ENCODE measurements at places on chromosomes 2 and 18.
A peak's percentile ranks its signal among the peaks of the same experiment; 100 is the strongest.

DNA sequence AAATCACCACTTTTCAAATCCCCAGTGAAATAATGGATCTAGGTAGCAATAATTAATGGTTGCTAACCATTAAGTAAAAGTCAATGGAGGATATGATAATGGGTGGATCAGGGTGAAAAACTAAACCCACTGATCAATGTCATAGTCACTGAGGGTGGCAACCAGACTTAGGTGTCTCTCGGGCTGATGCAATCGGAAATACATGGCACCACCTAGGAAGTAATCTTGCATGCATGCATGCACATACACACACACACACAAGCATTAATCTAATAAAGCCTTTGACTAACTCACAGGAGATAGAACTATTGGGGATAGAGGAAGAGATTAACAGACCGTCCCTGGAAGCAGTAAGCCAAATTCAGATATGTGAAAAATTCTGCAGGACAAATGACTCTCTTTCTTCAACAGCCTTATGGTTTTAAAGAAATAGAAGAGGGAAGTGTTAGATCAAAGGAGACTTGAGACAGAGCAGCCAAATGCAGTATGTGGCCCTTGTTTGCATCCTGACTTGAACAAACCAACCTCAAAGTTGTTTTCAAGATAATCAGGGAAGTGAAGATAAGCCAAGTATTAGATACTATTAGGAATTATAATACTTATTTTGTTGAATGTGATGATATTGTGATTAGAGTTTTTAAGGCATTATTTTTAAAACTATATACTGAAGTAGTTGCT lies 186.0 kb upstream of the RMP24 start:
- no peak for DNase-seq

DNA sequence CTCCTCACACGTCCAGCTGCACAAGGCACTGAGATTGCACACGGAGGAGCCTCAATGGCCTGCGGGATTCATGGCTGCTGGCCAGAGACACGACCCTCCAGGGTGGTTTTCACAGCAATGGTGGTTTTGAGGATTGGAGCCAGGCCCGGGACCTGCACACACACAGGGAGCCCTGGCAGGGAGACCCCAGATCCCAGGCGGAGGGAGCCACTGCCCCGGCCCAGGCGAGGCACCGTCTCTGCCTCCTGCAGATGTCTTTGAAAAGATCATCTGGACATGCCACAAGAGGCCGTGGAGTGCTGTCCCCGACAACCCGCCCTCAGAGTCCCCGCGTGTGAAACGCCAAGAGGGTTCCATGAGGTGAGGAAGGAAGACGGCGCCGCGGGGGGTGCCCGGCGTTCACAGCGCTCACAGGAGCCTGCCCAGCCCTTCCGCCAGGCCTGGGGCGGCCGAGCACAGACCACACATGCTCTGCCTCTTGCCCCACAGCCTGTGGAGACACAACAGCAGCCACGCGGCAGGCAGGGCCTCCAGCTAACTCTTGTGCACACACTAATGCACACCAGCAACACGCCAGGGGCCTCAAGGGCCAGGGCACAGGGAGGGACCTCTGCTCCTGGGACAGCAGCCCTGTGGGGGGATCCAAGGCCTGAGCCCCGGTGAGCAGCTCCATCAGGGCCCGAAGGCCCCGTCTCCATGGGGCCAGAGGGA lies 72.8 kb upstream of the CTDP1 start:
- DNase-seq, result no peak

DNA sequence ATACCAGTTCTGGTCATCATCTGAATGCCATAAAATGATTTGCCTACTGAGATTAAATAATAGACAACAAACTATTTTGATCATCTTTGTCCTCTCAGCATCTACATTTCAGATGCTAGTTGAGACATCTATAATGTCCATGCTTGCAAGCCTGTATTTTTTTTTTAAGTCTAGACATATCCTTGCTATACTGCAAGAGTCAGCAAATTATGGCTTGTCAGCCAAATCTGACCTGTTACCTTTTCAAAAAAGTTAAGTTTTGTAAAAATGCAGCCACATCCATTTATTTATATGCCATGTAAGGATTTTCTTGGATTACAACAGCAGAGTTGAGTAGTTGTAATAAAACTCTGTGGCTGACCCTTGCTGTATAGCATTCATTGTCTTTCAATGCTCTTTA lies 1355.7 kb upstream of the FAM98A start:
- no peak for DNase-seq

- no peak for DNase-seq
Observed at GRCh38 chr2:188734691-188735090, 239.5 kb upstream of the COL3A1 start.

- peak; percentile 69 for DNase-seq
Observed at GRCh38 chr2:119809339-119810048, 49.8 kb downstream of the PTPN4 start.

DNA sequence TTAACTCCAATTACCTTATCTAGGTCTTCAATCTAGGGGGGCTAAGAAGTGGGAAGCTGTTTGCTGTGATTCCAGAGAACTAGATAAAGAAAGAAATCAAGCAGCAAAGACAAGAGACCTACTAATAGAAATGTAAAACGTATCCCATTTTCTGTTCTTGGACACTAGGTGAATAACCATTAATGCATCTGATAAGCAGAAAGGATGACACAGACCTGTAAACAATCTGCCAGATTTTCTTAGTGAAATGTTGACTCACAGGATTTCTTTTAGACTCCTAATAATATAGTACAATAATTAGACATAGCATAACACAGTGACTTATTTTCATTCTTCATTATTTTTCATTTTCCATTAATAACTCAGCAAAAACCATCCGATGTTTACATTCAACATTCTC lies 1.3 kb downstream of the WDR35 start:
- no peak for DNase-seq

- no peak for DNase-seq
Observed at GRCh38 chr2:67524777-67525176, 127.6 kb downstream of the ETAA1 start.

DNA sequence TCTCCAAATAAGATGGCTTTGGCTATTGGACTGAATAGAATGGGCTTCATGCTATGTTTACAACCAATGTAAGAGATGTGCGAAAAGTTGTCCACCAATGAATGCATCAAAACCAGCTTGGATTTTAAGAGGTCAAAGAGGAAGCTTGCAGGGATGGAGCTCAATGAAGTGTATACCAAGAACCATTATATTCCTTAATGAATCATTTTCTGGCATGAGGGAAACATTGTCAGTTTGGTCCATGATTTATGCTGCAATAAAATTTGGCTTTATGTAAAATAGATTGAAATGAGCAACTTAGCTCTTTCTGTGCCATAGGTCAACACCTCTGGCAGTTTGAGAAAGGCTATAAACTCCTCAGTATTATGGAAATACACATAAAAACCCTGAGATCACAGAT lies 107.3 kb downstream of the SH3BP4 start:
- no peak for DNase-seq

DNA sequence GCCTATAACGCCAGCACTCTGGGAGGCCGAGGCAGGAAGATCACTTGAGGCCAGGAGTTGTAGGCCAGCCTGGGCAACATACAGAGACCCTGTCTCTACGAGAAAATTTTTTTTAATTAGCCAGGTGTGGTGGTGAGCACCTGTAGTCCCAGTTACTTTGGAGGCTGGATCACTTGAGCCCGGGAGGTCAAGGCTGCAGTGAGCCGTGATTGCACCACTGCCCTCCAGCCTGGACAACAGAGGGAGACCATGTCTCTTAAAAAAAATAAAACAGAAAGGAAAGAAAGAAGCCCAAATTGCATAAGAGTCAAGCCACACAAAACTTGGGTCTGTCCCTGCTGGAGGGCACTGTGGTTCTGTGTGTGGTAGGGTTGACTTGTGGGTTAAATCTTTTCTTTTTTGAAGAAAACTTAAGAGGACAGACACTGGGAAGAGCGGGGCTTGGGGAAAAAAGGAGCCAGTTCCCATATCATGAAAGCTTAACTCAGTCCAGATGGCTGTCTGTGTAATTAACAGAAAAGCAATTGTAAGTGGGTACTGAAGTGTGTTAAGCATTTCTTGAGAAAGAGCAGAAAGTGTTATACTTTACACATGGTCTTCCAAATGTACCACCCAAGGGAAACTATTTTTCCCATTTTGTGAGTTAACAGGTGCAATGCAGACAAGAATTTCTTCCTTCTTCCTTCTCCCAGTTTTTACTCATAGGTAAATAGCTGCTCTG lies 115.1 kb downstream of the ALPK2 start:
- no peak for DNase-seq

- DNase-seq, result no peak
Observed at GRCh38 chr2:62215306-62216064, 19.6 kb downstream of the B3GNT2 start.

- DNase-seq, result no peak
Observed at GRCh38 chr2:239157771-239158170, 243.0 kb downstream of the HDAC4 start.

GRCh38 chr2:179556425-179556824 lies 291.8 kb upstream of the SESTD1 start:
- no peak for DNase-seq

GRCh38 chr2:105510761-105511528 lies 112.1 kb upstream of the FHL2 start:
- DNase-seq, result peak; percentile 38

GRCh38 chr2:145524303-145524702 lies 1004.4 kb upstream of the ZEB2 start:
- no peak for DNase-seq

- no peak for DNase-seq
Observed at GRCh38 chr2:216006164-216006663, 7.1 kb downstream of the MREG start.

DNA sequence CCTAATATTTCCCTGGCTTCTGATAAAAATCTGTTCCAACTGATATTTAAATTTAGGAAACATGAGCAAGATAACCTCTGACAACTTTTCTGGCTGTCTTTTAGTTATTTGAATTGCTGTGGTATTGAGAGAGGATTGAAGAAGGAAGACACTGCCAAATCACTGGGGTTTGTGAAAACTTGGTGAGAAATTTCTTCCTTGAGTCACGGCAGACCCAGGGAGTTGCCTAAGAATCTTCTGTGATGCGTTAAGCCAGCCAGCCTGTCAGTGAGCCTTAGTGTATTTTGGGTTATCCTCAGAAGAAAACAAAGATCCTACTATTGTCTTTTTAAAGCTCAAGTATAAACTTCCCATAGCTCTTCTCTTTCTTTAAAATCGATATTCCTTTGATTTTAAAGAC lies 17.5 kb upstream of the DOK6 start:
- DNase-seq, result peak; percentile 58

- DNase-seq, result no peak
Observed at GRCh38 chr18:50117863-50118262, 77.1 kb downstream of the MYO5B start.

GRCh38 chr2:73640511-73640911 lies 1.7 kb downstream of the NAT8 start:
- DNase-seq, result no peak

DNA sequence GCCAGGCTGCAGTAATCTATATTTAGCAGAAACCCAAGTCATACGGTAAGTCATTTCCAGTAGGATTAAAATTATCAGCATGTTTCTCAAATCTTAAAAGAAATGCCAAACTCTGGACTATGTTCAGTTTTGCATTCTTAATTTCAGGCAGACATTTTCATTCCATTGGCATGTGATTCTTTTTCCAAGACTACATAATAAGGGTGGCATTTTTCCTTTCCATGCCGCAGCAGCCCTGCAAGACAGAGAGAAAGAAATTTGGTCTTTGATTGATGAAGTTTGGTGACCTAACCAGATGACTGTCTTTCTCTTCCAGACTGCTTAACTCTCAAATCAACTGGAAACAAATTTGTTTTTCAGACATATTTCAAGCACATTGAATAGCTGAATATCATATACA lies 118.1 kb downstream of the FHOD3 start:
- DNase-seq, result peak; percentile 48

GRCh38 chr18:45621061-45621511 lies 5.8 kb downstream of the SLC14A2 start:
- peak; percentile 71 for DNase-seq

DNA sequence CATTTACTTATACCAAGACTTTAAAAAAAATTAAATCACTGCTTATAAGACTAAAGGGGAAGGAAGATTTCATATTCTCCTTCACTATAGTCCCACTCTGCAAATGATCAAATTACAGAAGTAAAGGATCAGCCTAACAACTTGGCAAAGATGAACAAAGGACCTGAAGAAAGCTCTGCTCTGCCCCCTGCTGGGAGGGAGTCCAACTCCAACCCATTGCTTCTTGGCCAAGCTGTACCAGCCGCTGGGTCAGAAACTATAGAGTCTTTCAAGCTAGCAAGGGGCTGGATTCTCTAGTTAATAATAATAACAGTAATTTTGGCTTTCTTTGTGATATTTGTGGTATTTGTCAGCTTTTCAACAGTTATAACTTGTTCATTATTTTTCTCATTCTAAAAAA lies 927.0 kb upstream of the CRIM1 start:
- DNase-seq, result no peak

DNA sequence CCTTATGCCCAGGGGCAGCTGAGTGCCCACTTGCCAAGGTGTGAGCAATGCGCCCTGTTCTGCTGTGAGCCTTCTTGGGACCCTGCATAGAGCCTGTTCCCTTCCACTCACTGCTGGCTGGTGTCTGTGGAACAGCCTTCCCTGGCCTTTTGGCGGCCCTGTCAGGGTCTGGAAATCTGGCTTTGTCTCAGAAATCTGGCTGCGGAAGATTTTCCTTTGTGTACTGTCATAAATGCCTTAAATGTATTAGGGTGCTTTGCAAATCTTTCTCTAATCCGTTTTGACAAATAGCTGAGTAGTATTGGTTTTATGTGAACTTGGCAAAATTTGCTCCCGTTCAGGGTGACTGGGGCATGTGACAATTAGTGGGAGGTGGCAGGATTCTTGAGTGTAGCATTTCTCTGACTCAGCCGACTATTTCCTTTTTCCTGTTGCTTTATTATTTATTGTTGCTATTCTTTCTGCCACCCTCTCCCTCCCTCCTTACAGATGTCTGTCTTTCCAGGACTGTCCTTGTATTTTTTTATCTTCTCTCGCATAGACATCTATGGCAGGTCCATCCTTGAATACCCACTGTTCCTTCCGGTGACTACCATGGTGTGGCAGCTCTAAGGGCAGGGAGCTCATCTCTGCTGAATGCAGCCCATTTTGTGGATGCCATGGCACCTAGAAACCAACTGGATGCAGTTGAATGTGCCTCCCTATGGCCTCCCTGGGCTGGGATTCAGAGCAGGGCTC lies 41.8 kb downstream of the LDLRAD4 start:
- peak; percentile 41 for DNase-seq

- DNase-seq, result no peak
Observed at GRCh38 chr18:79186649-79187048, 117.5 kb downstream of the ATP9B start.

- DNase-seq, result no peak
Observed at GRCh38 chr2:174761837-174762236, 2.4 kb downstream of the CHRNA1 start.

GRCh38 chr18:6022845-6023244 lies 127.5 kb upstream of the TMEM200C start:
- DNase-seq, result no peak

DNA sequence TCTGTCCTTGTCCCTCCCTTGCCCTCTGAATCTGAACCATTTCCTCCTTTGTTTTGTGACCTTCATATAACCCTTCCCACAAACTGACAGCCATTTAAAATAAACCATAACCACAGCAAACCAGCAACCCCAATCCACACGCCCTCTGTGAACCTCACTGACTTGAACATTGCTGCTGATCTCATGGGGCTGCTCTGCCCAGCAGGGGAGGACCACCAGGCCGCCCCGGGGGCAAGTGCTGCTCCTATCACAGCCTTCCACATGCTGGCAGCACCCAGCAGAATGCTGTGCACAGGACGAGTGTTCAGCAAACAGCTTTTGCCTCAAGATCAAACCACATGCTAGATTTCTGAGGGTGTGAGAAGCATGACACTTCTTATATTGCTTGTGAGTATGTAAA lies 73.9 kb upstream of the UXS1 start:
- DNase-seq, result no peak

GRCh38 chr2:107810734-107811133 lies 16.0 kb upstream of the RGPD4 start:
- DNase-seq, result no peak

Measured in AG08395 (cell line).